ENCODE measurements at places on chromosomes 3 and 15. TPM values are rescaled to one million over a fixed set of nuclear protein-coding genes. Genes with fewer than 3 reads are reported as not detected.

ADCY5 gene
- not detected for total RNA-seq

GRCh38 chr3:136734382-136735070 is 17.7 kb downstream of the STAG1 start:
- ATAC-seq, result no peak

- no peak for ATAC-seq
Measured at GRCh38 chr3:194111336-194111735, 24.6 kb upstream of the HES1 start.

ZBED2 gene
- total RNA-seq, result 664 TPM

CACNA1D gene
- 1.5 TPM for total RNA-seq

DNA sequence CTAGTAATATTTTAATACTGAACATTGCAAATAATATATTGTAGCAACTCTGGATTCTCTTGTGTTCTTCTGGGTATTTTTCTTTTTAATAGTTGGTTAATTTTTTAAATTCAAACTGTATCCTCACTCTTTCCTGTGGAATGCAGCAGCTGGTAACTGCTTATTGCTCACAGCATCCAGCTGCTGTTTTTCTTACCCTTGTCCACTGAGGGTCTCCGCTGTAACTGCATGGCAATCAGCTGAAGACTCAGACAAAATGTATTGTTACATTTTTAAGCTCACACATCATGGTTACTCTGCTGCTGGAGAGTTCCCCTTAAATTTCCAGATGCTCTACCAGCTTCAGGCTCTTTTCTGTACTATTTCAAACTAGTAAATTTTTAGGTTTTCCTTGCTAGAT is 227.6 kb downstream of the MBNL1 start:
- ATAC-seq, result no peak

CYP8B1 gene
- total RNA-seq, result not detected

IL16 gene
- 95.0 TPM for total RNA-seq

- no peak for ATAC-seq
Measured at GRCh38 chr15:92955706-92956105, 55.6 kb downstream of the CHD2 start.

DNA sequence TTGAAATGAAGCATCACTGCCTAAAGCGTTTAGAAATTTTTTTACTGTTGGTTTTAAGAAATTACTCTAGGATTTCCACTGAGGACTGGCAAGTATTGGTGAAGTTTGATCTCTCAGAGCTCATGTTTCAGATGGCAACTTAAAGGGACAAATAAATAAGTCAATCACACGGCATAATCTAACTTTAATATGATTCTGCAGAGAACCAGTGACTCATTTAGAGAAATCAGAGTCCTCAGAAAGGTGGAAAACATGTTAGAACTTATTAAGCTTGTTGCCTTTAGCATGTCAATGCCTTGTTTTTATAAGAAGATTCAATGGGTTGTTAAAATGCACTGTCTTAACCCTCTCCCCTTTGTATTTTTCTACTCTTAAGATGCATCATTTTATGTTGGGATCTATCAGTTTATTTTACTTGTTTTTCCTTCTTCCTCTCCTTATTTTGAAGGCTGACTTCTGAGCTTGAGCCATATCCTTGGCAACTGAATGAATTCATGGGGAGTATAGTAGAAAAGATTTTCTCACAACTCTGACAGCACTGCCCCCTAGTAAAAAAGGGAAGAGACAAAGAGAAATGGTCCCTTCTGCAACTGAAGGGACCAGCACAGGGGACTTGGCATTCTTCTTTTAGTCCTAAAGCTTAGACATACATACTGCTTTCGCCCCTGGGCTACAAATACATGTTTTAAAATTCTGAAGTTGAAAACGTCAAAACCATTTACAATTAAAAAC is 431.2 kb downstream of the LPP start:
- peak; percentile 42 for ATAC-seq

DNA sequence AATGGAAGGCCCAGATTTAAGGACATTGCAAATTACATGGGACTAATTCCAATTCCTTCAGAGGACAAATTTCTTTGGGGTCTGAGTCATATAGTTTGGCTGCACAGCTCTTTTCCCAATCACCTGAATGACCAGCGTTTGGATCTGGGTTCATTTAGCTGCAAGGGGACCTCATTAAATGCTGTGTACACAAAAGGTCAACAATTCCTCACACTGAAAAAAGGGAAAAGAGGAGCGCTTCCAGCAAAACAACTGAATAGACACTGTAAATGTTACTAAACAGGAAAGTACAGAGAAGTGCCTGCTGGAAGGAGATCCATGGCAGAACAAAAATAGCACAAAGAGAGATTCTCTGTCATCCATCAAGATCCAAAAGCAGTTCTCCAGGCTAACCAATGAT is 356.0 kb upstream of the LMCD1 start:
- ATAC-seq, result no peak

- no peak for ATAC-seq
Measured at GRCh38 chr15:79352206-79352605, 41.3 kb downstream of the TMED3 start.

RASGRP1 gene
- 164 TPM for total RNA-seq

ERC2 gene
- total RNA-seq, result not detected

SCAANT1 gene
- total RNA-seq, result not detected

DNA sequence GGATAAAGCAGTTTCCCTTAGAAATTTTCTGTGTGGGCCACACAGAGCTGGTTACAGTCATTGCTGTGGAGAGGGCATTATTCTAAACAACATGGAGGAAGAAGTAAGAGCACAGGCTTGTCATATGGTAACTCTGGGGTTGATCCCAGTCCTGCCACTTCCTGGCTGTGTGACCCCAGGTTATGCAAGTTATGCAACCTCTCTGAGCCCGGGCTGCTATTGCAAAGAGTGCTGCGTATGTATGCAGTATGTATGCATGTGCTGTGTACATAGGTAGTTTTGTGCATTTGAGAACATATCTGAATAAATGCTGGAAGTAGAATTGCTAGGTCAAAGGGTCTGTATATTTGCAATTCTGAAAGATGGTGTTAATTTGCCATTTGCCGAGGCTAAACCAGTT is 9.2 kb downstream of the SPSB4 start:
- ATAC-seq, result no peak

- ATAC-seq, result no peak
Measured at GRCh38 chr3:110093411-110093810, 756.1 kb upstream of the DPPA4 start.

GRCh38 chr3:105865016-105865623 is 3.7 kb downstream of the CBLB start:
- ATAC-seq, result no peak

- no peak for ATAC-seq
Measured at GRCh38 chr3:46849686-46850467, 13.4 kb downstream of the MYL3 start.

CFAP100 gene
- not detected for total RNA-seq

TICRR gene
- 22.7 TPM for total RNA-seq

DNA sequence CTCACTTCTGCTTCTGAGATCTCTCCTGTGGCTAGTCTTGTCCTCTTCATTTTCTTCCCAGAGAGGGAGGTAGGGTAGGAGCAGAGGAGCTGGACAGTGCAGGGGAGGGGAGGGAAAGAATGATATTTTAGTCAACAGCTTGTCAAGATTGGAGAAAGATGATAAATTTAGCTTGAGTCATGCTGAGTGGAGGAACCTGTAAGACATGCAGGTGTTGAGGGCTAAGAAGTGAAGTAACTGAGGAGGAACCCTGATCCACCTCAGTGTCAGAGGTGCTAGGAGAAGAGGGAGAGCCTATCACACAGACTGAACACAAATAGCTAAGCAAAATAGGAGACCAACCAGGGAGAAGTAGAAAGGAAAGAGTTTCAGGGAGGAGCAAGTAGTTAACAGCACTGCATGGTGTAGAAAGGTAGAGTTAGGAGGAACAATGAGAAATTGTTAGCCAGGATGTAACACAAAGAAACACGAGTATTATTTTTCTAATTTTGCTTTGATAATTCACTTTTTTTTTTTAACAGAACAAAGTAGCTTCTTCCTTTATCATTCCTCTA is 108.2 kb upstream of the CHRM5 start:
- no peak for ATAC-seq

DNA sequence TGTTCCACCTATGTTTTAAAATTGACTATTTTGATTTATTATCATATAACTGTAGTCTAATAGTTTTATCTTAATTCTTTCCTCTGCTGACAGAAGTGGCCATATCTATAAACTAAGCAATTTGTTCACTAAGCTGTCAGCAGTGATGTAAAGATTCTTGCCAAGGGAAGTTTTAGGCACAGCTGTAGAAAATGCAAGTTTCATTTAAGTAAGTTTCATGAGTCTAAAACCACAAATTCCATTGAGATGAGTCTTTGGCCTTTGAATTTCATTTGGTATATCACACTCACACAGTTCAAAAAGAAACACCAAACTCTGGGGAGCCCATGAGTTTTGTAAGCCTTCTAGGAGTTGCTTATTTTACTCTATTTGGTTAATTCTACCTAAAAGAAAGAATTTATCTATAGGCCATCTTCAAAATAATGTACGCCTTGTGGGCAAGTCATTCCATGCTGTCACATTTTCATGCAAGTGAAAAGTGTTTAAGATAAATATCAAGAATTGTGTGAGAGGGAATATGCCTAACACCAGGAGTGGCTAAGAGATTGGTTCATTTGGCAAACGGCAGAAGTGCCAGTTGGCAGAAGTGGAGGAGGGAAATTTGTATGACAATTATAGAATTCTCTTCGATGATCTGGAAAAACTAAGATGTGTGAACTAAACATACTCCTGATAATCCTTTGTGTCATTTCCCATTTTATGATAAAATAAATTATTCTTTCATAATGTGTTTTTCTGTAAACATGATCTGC is 292.9 kb downstream of the ZIC4 start:
- no peak for ATAC-seq

PRR20G gene
- total RNA-seq, result not detected

DNA sequence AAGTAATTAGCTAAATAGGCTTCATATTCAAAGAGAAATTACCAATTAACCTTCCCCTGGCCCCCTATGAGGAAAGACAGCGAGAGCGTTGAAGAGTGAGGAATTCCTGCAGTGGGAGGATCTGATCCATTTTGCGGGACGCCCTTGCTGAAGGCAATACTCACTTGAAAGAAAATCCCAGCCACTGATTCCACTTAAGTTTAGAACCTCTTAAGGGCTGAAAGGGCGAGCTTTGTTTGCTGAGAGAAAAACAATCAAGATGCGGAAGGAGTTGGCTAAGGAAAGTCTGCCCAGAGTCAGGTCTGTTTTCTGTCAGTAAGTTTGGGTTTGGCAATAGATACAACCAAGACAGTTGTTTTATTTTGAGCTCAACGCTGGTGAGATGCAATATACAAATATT is 102.8 kb upstream of the GBE1 start:
- no peak for ATAC-seq

PLA2G4F gene
- total RNA-seq, result not detected

DNA sequence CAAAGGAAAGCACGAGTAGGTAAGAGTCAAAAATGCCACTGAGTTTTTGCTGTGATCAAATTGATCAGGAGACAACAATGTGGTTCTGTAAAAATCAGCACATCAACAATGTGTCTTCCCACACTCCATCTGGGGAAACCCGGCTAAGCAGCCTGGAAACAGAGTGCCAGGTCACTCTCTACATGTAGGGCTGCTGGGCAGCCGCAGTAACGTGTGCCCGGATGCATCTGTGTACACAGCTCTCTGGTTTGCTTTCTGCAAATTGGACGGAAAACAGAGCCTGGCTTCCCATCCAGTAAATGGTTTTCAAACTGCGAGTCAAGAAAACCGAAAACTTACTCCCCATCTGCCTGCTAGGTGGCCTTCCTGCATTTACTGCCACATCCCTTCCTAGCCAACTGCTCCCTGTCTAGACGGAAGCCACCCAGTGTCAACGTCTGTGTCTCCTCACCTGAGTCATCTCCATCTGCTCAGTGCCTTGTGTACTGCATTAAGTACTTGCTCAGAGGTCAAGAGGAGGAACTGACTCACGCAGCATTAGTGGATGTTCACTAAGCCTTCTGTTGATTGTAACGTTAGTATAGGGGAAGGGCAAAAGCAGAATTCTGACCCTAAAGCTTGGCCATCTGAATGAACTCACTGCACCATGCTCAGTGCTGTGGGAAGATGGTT is 124.1 kb downstream of the TJP1 start:
- no peak for ATAC-seq

SH2D7 gene
- not detected for total RNA-seq

DNA sequence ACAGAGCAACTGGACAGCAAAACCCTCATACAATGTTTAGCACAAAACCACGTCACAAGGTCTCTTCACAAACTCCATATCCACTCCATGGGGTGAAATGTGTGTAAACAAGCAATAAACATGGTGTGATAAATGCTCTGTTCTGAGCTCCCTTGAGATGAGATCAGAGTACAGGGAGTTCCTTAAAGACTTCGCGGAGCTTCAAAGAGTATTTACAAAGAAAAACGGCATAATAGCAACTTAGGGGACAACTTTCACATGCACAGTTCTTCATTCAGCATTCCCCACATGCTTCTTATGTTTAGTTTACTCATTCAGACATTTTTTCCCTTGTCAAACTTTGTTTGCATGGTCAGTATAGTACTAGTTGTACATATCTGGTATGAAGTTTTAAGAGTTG is 52.5 kb upstream of the SUCLG2 start:
- ATAC-seq, result no peak

RFT1 gene
- 24.6 TPM for total RNA-seq

GRCh38 chr15:76342382-76343201 is 6.0 kb downstream of the ISL2 start:
- no peak for ATAC-seq

- ATAC-seq, result peak; percentile 53
Measured at GRCh38 chr3:57227930-57228751, 612 bp downstream of the APPL1 start.

IMP3 gene
- 113 TPM for total RNA-seq

SLC12A6 gene
- 25.2 TPM for total RNA-seq

CA12 gene
- total RNA-seq, result 0.15 TPM

GRCh38 chr3:130973406-130973805 is 53.2 kb downstream of the ASTE1 start:
- no peak for ATAC-seq

STAB1 gene
- total RNA-seq, result 0.26 TPM

B3GALNT1 gene
- 5.6 TPM for total RNA-seq

DNA sequence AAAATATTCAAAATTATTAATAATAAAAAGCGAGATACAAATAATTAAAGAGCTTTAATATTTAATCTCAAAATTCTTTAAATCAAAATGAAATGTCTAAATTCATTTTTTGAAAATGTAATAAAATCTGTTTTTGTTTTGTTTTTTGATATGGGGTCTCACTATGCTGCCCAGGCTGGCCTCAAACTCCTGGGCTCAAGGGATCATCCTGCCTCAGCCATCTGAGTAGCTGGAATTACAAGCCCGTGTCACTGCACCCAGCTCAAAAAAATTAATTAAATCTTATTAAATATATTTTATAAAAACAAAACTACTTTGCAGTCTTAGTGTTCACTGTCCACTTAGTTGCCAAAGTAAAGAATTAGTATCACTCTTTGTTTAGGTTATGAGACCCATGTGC is 38.4 kb downstream of the FAH start:
- ATAC-seq, result no peak

C2CD4B gene
- total RNA-seq, result 1.5 TPM

DNA sequence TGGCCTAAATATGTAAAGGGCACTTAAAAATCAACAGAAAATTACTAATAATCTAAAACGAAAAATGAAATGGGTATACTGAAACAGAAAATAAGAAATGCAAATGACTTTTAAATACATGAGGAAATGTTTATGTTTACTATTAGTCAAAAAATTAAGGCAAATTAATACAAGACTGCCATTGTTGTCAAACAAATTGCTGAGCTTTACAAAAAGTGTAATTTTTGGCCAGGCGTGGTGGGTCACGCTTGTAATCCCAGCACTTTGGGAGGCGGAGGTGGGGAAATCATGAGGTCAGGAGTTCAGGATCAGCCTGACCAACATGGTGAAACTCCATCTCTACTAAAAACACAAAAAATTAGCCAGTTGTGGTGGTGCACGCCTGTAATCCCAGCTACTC is 343.9 kb upstream of the SGO1 start:
- ATAC-seq, result no peak

MED12L gene
- 6.4 TPM for total RNA-seq

PIAS1 gene
- total RNA-seq, result 42.7 TPM

All from activated T-helper 17 cell treated with anti-CD3 and anti-CD28 coated beads, Interleukin-2, amount 50 U/mL, for 72 hours (primary cell).